GM03348 (cell line): ENCODE measurements at places on chromosomes 5 and 9.

- no peak for DNase-seq
These were observed 22.4 kb upstream of the PPP2CA start for GRCh38 chr5:134248256-134248655.

GRCh38 chr9:92761686-92762085, 2.9 kb downstream of the BICD2 start:
- DNase-seq: no peak

DNA sequence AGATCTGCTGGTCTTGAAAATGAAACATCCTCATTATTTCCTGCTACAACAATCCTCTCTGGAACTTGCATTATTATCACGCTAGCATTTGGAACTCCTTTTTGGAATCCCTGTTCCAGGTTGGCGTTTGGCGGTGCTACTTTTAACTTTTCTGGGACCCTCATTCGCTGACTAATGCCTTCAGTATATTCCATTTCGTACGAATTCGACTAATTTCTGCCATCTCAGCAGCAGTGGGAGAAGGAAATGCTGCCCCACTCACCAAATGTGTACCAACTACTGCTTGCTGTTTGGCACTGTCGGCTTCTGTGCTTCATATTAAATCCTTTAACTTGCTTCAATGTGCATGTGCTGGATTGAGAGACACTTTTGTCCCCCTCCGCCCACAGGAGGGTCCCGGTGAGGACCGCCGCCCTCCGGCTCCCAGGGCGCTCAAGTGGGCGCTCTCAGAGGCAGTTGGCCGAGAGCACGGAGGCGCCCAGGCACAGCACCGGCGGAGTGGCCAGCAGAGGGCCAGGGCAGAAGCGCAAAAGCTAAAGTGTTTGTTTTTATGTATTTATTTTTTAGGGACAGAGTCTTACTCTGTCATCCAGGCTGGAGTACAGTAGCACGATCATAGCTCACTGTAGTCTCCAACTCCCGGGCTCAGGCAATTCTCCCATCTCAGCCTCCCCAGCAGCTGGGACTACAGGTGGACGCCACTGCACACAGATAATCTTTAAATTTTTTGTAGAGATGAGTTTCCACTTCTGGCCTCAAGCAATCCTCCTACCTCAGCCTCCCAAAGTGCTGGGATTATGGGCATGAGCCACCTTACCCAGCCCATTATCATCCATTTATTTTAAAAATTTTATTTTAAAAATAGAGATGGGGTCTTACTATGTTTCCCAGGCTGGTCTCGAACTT, 11.9 kb downstream of the PDE6A start:
- no peak for DNase-seq

GRCh38 chr9:111621895-111622480, 9.1 kb upstream of the DNAJC25 start:
- peak; percentile 55 for DNase-seq

DNA sequence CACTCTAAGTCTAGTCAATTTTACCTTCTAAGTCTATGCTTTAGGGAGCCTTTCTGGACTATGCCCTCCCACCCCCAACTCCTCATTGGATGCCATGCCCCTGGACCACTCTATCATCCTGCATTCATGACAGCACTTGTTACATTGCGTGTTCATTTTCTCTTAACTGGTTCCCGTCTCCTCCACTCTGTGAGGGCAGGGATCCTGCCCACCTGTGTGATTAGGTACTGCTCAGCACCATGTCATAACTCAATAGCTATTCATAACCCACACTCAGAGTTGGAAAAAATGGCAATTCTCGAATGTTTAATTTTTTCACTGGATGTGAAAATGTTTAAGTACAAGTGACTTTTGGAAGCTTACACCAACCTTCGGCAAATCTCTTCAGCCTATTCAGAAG, 88.5 kb downstream of the PRLR start:
- no peak for DNase-seq

- DNase-seq: no peak
These were observed 92.8 kb downstream of the TAF11L14 start for GRCh38 chr5:17727098-17727497.

- DNase-seq: peak; percentile 54
These were observed 44.4 kb downstream of the BNC2 start for GRCh38 chr9:16825971-16826625.

DNA sequence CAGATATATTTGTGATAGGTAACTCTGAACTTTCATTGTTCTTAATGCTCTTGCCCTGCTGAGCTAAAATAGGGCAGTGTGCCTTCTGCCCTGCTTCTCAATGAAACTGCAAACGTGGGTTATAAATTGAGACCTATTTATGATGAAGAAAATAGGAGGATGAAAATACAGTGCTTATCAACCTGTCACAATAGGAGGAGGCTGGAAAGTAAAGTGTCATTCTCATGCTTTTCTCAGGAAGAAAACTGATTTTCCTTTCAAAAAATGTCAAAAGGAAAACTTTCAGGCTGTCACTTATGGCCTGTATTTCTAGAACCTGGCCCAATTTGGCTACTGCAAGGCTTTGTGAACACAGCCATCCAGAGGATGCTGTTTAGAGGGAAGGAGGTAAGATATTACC, 130.3 kb upstream of the TUSC1 start:
- no peak for DNase-seq

GRCh38 chr5:148937239-148937638, 110.8 kb downstream of the ADRB2 start:
- no peak for DNase-seq

DNA sequence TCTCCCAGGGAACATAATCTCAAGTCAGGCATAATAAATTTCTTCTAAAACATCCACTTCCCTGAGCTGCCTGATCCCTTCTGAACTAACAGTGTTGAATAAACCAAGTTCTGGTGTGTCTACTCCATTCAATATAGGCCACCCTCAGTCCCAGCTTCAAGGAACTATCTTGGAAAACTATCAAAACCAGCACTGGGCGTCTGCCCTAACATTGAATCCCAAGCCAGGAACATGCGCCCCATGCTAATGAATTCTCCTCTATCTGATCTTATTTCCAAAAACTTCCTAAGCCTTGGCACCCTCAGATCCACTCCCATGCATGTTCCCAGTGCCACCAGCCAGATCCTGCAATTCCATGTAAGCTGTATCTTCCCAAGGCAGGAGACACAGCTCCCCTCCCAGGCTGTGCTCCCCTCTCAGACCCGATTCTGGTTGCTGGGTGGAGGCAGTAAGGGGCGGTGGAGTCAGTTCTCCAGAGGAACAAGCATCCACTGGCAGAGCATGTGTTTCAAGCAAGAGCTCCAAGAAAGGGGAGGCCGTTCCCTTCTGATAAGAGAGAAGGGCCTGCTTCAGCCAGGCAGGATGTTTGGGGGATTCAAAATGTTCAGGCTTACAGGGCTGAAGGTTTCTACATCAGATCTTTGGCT, 13.1 kb upstream of the FOXI1 start:
- no peak for DNase-seq

GRCh38 chr5:115947260-115947659, 15.0 kb upstream of the LVRN start:
- no peak for DNase-seq

DNA sequence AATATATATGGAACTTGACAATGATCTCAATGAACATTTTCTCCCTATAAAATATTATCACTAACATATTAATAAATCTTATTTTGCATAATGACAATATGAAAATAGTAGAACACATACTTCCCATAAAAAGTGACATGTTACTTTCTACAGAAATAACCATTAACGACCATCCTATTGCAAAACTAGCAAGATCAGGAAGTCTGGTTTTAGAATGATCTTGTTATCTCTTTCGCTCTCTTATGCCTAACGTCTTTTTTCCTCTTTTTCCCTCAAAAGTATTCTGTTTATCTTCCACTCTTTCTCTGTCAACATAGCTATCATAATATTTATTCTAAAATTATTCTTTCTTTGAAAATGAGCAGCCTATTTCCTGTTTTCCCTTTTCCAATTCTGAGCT, 21.6 kb upstream of the C5orf46 start:
- no peak for DNase-seq

DNA sequence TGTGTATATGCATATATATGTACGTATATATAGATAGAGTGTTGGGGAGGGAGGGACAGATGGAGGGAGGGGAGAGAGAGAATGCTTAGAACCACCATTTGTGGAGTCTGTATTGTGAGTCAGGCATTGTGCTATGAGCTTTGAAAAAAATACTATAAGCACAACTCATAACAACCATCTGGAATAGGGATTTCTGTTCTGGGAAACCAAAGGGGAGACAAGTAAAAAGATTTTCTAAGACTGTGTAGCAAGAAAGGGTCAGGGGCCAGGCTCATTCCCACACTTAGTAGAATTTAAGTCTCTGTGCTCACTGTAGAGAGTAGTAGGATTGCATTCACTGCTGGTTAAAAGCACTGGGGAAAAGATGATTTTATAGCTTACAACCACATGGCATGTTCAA, 202.3 kb upstream of the SGCD start:
- no peak for DNase-seq

- DNase-seq: peak; percentile 44
These were observed at the start of gene NIPAL4 for GRCh38 chr5:157459715-157460599. TSS of gene NIPAL4 (plus strand) at chr5:157460213. CDS start at chr5:157460321, 108 bp downstream.

GRCh38 chr5:72501488-72501887, 5.7 kb downstream of the ZNF366 start:
- DNase-seq: no peak

GRCh38 chr5:141356950-141357349, 2.1 kb downstream of the PCDHGA4 start:
- DNase-seq: no peak

GRCh38 chr9:137354153-137354844, 52.2 kb upstream of the NRARP start:
- DNase-seq: no peak

- no peak for DNase-seq
These were observed 220.1 kb downstream of the ANXA1 start for GRCh38 chr9:73371801-73372200.
